ENCODE measurements at places on chromosomes 7 and 10.
A peak's percentile ranks its signal among the peaks of the same experiment; 100 is the strongest.

DNA sequence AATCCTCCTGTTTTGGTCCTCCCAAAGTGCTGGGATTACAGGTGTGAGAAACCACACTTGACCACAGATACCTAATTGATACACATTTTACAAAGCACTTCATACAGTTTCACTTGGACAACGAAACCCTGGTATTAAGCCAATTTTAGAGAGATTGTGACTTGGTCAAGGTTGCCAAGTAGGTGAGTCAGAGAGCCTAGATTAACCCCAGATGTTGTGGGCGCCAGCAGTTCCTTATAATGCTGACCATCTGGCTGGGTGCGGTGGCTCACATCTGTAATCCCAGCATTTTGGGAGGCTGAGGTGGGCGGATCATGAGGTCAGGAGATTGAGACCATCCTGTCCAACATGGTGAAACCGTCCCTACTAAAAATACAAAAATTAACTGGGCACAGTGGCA, 4.9 kb upstream of the PHKG1 start:
- DNase-seq: peak; percentile 68

- DNase-seq: no peak
Measured at GRCh38 chr7:71472962-71473361, 341.0 kb downstream of the GALNT17 start.

DNA sequence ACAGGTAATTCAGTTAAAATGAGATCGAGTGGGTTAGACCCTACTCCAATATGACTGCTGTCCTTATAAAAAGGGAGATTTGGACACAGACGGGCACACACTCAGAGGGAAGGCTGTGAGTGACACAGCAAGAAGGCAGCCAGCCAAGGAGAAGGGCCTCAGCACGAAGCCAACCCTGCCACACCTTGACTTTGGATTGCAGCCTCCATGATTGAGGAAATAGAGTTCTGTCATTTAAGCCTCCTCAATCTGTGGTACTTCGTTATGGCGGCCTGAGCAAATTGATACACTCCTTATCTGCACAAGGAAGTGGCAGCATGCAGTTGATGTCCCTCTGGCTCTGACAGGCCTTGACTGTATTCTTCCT, 43.8 kb downstream of the SH2D4B start:
- DNase-seq: no peak

DNA sequence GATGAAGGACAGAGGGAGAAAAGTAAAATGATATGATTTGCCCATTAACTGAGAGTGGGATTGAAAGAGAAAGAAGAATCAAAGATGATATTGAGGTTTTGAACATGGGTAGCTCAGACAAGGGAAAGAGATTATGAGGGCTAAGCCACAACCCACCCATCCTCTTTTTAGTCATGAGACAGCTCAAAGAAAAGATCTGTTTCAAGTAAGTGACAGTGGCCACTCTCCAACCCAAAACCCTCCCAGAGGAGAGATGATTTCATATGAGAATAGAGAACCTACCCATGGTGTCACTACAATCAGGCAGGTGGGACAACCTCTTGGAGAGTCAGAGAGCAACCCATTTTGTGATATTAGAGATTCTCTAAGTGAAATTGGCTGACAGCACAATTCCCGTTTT, 32.2 kb downstream of the PLXNA4 start:
- no peak for DNase-seq

- no peak for DNase-seq
Measured at GRCh38 chr10:7572391-7572790, 94.4 kb downstream of the ITIH5 start.

DNA sequence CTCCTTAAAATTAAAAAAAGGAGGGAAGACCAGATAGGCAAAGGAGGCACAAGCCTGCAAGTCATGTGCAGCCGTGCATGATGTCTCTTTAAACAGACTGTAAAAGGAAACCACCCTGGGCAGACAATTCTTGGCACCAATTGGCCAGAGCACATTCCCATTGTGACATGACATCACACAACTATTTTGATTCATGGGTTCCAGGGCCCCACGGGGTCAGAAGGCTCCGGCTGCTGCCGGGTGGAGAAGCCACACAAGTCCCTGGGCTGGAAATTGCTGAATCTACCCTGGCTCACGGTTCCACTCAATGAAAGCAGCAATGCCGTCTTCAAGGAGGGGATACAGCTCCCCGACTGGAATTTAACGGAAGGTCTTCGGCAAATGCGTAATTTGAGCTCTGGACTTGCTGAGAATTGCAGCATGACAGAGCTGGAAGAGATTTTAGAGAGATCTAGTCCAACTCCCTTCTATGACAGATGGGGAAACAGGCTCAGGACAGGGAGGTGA, 140.5 kb downstream of the PRKAG2 start:
- DNase-seq: peak; percentile 93

- peak; percentile 58 for DNase-seq
Measured at GRCh38 chr10:95273393-95274312, 17.1 kb downstream of the PDLIM1 start.

DNA sequence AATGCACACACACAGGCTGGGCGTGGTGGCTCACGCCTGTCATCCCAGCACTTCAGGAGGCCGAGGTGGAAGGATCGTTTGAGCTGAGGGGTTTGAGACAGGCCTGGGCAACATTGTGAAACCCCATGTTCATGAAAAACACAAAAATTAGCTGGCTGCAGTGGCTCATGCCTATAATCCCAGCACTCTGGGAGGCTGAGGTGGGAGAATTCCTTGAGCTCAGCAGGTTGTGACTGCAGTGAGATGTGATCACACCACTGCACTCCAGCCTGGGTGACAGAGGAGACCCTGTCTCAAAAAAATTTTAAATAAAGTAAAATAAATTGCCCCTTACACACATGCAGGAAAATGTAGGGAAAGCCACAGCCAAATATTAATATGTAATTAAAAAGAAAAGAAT, 44.1 kb downstream of the RNF32 start:
- no peak for DNase-seq

GRCh38 chr7:10343108-10343507, 630.6 kb upstream of the PHF14 start:
- DNase-seq: no peak

DNA sequence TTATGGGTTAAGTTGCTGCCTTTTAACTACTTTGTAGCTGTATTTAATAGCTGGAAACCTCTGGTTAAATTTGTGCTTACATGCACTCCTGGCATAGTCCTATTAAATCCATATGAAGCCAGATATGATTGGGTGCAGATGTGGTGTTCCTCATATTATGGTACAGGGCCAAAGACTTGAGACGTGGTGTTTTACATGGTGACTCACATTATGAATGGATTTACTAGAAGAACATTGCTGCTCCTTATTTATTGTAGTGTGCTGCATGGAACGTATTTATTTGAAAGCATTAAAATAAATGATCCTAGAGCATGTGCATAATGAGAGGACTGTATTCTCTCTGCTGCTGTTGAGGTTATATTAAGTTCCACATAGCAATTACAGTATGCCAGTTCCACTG, 224.1 kb downstream of the SLC25A13 start:
- no peak for DNase-seq

GRCh38 chr10:15715619-15716227, 4.0 kb downstream of the ITGA8 start:
- DNase-seq: no peak

DNA sequence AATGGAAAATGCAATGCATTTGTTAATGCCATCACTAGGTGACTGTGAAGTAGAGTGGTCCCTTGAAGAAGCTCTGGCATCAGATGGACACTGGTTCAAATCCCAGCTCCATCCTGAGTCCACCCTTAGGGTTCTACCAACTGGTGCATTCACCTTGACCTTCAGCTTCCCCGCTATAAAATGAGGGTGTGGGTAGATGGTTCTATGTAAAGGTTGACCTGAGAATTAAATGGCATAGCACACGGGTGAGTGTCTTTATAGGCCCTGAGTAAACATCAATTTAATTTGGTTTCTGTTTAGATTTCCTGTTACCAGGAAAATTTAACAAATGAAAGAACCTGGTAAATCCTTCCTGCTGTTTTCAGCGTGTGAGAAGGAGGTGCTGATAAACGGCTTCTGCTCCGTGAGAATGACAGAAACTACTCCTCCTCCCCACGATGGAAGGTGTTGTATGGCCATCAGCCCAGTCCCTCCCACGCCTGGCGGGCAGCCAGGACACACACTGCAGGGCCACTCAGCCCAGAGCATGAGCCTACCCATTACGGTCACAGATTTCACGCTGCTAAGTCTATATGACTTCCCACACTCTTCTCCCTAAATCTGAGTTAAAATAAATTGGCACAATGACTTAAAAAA, 210.1 kb downstream of the TNS3 start:
- DNase-seq: peak; percentile 89

- peak; percentile 16 for DNase-seq
Measured at GRCh38 chr10:124990671-124991625, 49.0 kb downstream of the ZRANB1 start.

- DNase-seq: no peak
Measured at GRCh38 chr10:15381420-15381819, 10.3 kb upstream of the FAM171A1 start.

DNA sequence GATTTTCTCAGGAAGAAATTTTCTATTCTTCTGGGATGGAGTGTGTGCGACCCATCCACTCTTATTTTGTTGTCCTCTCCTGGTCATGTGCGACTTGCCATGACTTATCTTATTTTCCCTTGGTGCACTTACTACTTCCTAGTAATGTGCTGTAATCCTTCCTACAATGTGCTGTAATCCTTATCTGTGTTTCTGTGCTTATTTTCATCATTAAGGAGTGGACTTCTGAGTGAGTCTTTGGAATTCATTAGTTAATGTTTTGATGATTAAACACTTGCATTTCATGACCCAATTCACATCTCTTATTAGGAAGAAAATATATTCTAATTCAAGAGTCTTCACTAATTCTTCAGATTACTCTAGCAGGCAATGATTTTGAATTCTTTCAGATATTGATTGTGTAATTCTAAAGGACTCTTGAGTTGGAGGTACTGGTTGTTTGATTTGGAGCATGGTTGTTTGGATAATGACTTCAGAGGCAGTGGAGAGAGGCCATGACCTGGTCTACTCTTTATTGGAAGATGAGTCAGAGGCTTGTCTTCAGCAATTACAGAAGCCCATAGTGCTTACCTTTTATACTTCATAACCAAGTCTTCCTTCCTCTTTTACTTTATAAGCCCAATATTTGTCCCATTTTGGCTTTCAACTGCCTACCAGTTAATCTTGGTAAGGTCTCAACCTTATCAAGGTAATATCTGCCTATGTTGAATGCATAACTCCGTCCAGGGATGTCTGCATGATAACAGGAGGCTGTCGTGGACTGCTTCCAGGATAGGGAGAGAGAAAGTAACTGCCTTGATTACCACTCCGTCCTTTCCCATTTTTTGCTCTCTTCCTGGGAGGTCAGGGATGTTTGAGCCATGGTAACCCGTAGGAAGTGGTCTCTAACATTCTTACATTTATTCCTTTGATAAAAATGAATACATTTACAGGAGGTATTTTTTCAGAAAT, 278.3 kb upstream of the SP8 start:
- DNase-seq: no peak

GRCh38 chr10:20760460-20760859, 136.7 kb downstream of the NEBL start:
- no peak for DNase-seq

DNA sequence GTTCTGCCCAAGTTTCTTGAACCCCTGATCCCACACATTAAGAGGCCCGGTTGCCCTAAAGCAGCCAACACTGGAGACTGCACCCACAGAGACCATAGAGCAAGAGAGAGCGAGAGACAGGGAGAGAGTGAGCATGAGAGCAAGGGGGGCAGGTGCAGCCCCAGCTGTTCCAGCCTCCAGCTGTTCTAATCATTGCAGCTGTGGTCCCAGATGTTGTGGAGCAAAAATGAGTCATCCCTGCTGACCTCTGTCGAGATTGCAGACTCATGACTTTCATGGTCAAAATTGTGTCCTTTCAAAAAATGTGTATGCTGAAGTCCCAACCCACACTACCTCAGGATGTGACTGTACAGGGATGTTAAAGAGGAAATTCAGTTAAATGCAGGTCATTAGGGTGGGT, 143.9 kb upstream of the FRMD4A start:
- no peak for DNase-seq

- no peak for DNase-seq
Measured at GRCh38 chr7:140518370-140519006, 39.2 kb upstream of the MKRN1 start.

DNA sequence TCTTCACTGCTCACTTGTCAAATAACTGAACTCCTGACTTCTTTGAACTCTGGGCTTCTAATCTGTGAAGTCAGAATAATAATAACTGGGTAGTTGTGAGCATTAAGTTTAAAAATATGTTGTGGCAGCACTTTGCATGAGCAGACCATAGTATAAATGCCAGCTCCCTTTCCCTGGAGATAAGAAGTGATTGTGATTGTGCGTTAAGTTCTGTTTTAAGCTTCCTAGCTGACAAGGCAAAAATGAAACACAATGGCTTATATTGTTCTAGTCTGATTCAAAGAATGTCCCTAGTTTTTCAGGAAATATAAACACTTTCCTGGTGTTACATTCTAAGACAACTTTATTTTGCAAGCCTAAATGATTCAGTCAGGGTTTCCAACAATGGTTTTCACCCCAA, 61.8 kb downstream of the PTPRE start:
- DNase-seq: no peak

DNA sequence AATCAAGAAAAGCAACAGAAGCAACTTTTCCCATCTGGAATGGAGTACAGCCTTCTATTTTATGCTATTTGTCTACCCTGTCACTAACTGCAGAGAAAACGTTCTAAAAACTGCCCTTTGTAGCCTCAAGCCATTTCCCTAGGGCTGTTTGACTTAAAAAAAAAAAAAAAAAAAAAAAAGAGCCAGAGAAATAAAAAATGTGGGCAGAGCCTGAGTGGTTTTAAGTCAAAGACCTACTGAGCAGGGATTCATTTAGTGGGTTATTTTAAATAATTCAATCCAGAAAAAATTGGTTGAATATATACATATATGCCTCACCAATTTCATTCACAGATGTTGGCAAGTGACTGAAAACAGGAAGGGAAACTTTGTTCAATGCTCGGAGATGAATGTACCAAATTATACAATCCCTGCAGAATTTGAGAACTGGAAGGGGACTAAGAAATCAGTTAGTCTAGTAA, 75.2 kb downstream of the PPP1R3C start:
- DNase-seq: no peak

DNA sequence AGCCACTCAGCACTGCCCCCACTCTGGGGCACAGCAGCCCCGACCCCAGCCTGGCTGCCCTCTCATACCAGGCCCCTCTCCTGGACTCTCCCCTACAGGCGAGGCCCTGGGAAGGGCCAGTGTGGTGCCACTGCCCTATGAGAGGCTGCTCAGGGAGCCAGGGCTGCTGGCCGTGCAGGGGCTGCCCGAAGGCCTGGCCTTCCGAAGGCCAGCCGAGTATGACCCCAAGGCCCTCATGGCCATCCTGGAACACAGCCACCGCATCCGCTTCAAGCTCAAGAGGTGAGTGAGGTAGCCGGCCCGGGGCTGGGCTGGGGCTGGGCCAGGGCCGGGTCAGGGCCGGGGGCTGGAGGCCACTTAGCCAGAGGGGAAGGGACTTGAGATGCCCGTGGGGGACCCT, 64.3 kb downstream of the GTF2IRD1 start:
- DNase-seq: no peak

- no peak for DNase-seq
Measured at GRCh38 chr10:117197189-117197588, at the start of gene KCNK18. Gene KCNK18 (plus strand): TSS chr10:117197489. CDS start chr10:117197489, 0 bp downstream.
